ENCODE measurements at places on chromosomes 7 and 10.

DNA sequence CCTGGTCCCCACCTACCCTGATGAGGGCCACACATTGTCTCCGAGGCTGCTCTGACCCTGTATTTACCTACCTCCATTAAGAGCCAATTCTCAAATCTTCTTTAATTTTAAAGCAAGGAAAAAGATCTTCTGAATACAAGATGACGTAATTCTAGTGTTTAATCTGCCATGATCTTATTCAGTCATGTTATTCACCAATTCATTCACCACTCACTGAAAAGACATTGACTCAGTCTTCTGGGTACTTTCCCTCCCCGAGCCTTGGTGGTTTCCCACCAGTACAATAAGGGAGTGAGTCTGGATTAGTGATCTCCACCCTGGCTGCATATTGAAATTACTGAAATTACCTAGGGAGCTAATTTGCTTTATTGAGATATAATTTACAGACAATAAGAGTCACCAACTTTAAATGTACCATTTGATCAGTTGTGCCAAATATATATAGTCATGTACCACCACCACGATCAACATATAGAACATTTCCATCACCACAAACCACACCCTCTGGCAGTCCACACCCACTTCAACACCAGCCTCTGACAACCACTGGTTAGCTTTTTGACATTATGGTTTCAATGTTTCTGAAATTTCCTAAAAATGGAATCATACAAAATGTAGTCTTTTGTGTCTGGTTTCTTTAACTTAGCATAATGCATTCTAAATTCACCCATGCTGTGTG lies 117.5 kb upstream of the UNC5B start:
- H3K27me3 ChIP-seq = peaks cover 9% of the 10 kb centered on the region
- H3K4me1 ChIP-seq = no peaks in the 10 kb centered on the region
- H3K27ac ChIP-seq = no peak overlapping the region
- no peak overlapping the region for H3K4me3 ChIP-seq

DNA sequence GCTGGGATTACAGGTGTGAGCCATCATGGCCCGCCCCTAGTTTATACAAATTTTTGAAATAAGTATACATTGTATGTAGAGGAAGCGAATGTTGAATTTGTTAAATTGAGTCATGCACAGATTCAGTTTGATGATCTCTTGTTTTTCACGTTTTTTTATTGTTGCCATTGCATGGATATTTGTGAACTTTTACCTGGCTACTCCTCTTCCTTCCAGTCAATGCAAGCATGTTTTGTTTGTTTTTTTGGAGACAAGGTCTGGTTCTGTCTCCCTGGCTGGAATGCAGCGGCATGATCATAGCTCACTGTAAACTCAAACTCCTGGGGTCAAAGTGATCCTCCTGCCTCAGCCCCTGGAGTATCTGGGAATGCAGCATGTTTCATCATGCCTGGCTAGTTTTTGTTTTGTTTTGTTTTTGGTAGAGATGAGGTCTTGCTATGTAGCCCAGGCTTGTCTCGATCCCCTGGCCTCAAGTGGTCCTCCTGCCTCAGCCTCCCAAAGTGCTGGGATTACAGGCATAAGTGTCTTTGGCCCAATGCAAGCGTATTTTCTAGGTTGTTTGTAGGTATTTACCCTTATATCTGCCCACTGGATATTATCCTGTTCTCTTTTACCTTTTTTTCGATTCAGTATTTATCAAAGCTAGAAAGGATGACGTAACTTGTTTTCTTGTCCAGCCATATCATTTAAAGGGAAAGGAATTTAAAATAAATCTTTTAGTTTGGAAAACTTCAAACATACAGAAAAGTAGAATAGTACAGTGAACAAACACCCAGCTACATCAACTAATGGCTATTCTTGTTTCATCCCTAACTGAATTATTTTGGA lies 11.0 kb downstream of the LCOR start:
- no peaks in the 10 kb centered on the region for H3K36me3 ChIP-seq
- DNase-seq = peak; percentile 99
- no peaks in the 10 kb centered on the region for H3K27me3 ChIP-seq
- H3K4me1 ChIP-seq = peaks cover 93% of the 10 kb centered on the region
- peak overlapping the region; percentile 77 for H3K27ac ChIP-seq
- H3K4me3 ChIP-seq = no peak overlapping the region

DNA sequence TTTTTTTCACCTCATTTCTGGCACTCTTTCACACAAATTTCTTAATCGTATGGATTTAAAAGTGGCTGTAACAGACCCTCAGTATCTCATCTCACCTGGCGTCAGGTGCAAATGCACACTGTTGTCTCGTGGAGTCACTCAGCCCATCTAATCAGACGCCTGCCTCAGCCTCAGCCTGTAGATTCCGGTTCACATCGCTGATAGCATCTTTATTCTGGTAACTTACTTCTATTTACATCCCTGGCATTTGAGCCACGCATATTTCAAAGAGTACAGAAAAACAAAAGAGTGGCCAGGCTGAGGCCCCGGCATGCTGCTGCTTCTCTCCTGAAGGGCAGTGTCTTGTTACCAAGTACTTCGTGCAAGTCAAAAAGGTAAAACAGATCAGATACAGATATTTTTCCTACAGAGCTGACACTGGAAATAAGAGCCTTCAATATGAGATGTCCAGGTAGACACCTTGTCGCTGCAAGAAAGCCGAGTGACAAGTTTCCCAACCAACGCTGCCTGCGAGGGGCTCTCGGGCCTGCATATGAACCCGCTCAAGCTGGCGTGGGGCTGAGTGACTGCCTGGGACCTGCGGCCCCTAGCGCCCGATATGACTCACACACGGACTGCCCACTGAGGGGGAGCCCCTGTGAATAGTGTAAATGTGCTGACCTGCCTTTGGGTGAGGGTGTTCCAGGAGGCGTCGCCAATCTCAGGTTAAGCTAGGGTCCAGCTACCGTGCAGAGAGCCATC lies 4.3 kb downstream of the VIPR2 start:
- peaks cover 4% of the 10 kb centered on the region for H3K27me3 ChIP-seq
- H3K4me1 ChIP-seq = no peaks in the 10 kb centered on the region
- H3K27ac ChIP-seq = no peak overlapping the region
- no peak overlapping the region for H3K4me3 ChIP-seq

DNA sequence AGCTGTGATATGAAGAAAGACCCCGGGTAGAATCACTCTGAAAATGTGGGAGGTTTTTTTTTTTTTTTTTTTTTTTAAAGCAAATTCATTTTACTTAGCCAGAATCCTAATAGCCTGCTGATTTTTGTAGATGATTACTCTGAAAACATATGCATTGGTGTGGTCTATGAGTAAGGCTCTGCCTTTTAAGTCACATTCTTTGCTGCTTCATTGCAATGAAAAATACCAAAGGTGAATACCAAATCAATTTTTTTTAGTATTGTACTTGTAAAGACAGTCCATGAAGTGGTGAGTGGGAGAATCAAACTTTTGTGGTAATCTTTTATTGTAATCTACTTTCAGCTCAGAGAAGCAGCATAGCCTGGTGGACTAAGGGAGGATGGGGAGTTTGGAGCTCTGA lies 130.3 kb downstream of the SDK1 start:
- DNase-seq = no peak
- H3K4me3 ChIP-seq = no peak overlapping the region
- H3K27me3 ChIP-seq = no peaks in the 10 kb centered on the region
- no peaks in the 10 kb centered on the region for H3K36me3 ChIP-seq

- H3K27me3 ChIP-seq = peaks cover 2% of the 10 kb centered on the region
- no peak overlapping the region for H3K4me3 ChIP-seq
- H3K27ac ChIP-seq = no peak overlapping the region
- no peak for DNase-seq
Measured at GRCh38 chr10:34078017-34078744, 736.9 kb downstream of the PARD3 start.

DNA sequence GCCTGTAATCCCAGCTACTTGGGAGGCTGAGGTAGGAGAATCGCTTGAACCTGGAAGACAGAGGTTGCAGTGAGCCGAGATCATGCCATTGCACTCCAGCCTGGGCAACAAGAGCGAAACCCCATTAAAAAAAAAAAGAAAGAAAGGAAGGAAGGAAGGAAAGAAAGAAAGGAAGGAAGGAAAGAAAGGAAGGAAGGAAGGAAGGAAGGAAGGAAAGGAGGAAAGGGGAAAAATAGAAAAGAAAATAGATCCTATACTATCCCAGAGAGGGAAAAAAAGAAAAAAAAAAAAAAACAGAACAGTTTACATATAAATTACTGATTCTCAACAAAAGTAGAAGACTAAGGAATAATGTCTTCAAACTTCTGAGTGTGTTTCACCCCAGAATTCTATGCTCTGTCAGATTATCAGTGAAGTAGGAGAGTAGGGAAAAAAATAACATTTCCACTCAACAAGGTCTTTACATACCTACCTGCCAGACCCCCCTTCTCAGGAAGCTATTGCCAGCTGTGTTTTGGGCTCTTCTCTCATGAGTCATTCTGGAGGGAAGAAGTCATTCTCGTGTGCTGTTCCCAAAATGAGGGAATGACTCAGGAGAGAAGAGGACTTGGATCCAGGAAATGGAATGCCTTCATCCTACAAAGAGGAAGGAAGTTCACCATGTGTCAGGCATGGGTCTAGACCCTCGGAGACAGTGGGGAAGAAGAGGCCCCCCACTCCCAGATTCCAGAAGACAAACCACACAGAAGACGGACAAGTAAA lies 20.9 kb downstream of the RGS10 start:
- H3K27ac ChIP-seq = no peak overlapping the region
- no peaks in the 10 kb centered on the region for H3K27me3 ChIP-seq
- H3K4me3 ChIP-seq = no peak overlapping the region
- H3K4me1 ChIP-seq = peaks cover 33% of the 10 kb centered on the region
- H3K36me3 ChIP-seq = no peaks in the 10 kb centered on the region

GRCh38 chr10:117797296-117797695 lies 249.4 kb downstream of the RAB11FIP2 start:
- H3K4me1 ChIP-seq = no peaks in the 10 kb centered on the region
- no peak overlapping the region for H3K4me3 ChIP-seq
- no peaks in the 10 kb centered on the region for H3K36me3 ChIP-seq
- no peaks in the 10 kb centered on the region for H3K27me3 ChIP-seq

DNA sequence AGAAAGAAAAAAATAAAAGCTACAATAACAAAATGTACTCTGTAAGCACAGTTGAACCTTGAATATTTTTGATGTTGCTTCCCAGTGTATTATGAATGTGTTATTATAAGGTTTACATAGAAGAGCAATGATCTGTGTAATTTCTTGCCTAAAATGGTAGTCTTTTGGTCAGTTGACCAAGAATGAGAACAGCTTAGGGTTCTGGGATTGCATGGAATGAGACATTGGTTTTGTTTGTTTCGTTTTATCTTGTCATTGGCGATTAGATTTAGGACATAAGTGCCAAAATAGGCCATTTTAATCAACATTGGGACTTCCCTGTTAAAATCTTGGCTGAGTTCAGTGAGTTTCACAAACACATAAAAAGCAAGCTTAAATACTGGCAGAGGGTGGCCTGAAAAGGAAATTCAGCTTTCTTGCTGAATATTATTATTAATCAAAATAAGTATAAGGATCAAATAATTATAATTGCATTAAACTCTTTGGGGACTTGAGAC lies 49.1 kb upstream of the GLCCI1 start:
- H3K4me1 ChIP-seq = peaks cover 22% of the 10 kb centered on the region
- H3K4me3 ChIP-seq = no peak overlapping the region
- no peak for DNase-seq
- H3K36me3 ChIP-seq = no peaks in the 10 kb centered on the region
- H3K27ac ChIP-seq = no peak overlapping the region

- DNase-seq = peak; percentile 51
- H3K4me3 ChIP-seq = no peak overlapping the region
- no peaks in the 10 kb centered on the region for H3K27me3 ChIP-seq
- no peaks in the 10 kb centered on the region for H3K36me3 ChIP-seq
- no peak overlapping the region for H3K27ac ChIP-seq
- H3K4me1 ChIP-seq = peaks cover 31% of the 10 kb centered on the region
Measured at GRCh38 chr7:43439631-43440401, 143.1 kb upstream of the STK17A start.

DNA sequence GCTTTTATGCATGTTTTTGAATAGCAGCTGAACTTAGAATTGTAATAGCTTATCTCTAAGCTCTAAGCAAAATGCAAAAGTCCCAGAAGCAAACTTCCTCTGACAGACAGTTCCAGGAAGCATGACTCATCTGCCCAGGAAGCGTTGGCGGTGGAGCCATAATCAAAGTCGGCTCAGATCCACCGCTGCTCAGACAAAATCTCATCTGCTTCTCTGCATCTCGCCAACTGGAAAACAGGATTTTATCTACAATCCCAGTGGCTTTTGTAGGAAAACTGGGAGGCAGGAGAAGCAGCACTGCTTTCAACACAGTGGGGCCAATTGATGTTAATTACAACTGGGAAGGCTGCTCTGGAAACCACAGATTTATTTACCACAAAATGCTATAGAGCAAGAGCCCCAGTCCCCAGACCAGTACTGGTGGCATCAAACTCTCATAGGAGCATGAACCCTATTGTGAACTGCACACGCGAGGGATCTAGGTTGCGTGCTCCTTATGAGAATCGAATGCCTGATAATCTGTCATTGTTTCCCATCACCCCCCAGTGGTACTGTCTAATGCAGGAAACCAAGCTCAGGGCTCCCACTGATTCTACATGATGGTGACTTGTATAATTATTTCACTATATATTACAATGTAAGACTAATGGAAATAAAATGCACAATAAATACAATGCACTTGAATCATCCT lies 99.9 kb downstream of the CUBN start:
- no peaks in the 10 kb centered on the region for H3K27me3 ChIP-seq
- H3K27ac ChIP-seq = no peak overlapping the region
- no peaks in the 10 kb centered on the region for H3K36me3 ChIP-seq

GRCh38 chr7:134394056-134394455 lies 64.8 kb downstream of the AKR1B1 start:
- no peaks in the 10 kb centered on the region for H3K4me1 ChIP-seq
- H3K36me3 ChIP-seq = no peaks in the 10 kb centered on the region
- no peak overlapping the region for H3K27ac ChIP-seq
- H3K27me3 ChIP-seq = peaks cover 7% of the 10 kb centered on the region
- no peak overlapping the region for H3K4me3 ChIP-seq

GRCh38 chr10:14586901-14587300 lies 187.8 kb downstream of the FAM107B start:
- no peaks in the 10 kb centered on the region for H3K36me3 ChIP-seq
- H3K27ac ChIP-seq = no peak overlapping the region
- peaks cover 60% of the 10 kb centered on the region for H3K4me1 ChIP-seq

DNA sequence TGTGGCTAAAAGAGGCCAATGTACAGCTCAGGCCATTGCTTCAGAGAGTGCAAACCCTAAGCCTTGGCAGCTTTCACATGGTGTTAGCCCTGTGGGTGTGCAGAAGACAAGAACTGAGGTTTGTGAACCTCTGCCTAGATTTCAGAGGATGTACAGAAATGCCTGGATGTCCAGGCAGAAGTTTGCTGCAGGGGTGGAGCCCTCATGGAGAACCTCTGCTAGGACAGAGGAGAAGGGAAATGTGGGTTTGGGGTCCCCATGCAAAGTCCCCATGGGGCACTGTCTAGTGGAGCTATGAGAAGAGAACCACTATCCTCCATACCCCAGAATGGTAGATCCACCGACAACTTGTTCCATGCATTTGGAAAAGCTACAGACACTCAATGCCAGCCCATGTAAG lies 12.4 kb downstream of the SORCS1 start:
- H3K27me3 ChIP-seq = no peaks in the 10 kb centered on the region
- no peaks in the 10 kb centered on the region for H3K4me1 ChIP-seq
- H3K4me3 ChIP-seq = no peak overlapping the region

- H3K4me1 ChIP-seq = peaks cover 66% of the 10 kb centered on the region
- H3K4me3 ChIP-seq = no peak overlapping the region
- DNase-seq = peak; percentile 40
- no peaks in the 10 kb centered on the region for H3K36me3 ChIP-seq
- H3K27me3 ChIP-seq = no peaks in the 10 kb centered on the region
Measured at GRCh38 chr7:27134392-27134791, 3.8 kb upstream of the HOXA4 start.

GRCh38 chr10:2476812-2477553 lies 590.4 kb upstream of the PFKP start:
- no peak for DNase-seq
- no peak overlapping the region for H3K27ac ChIP-seq
- no peaks in the 10 kb centered on the region for H3K27me3 ChIP-seq
- no peak overlapping the region for H3K4me3 ChIP-seq
- H3K4me1 ChIP-seq = no peaks in the 10 kb centered on the region
